Natural killer cell treated with Interleukin-12 subunit alpha and Interleukin-12 subunit beta and Interleukin-15 and Interleukin-18, amount 100 ng/mL, for 72 hours (primary cell): ENCODE measurements at places on chromosomes 4 and X.
A peak's percentile ranks its signal among the peaks of the same experiment; 100 is the strongest.

- H3K27me3 ChIP-seq, result no peaks in the 10 kb centered on the region
- H3K4me1 ChIP-seq, result no peaks in the 10 kb centered on the region
- no peaks in the 10 kb centered on the region for H3K36me3 ChIP-seq
- H3K27ac ChIP-seq, result no peak overlapping the region
- no peak for DNase-seq
- H3K4me3 ChIP-seq, result no peak overlapping the region
Observed at GRCh38 chr4:10694828-10695209, 10.3 kb upstream of the CLNK start.

DNA sequence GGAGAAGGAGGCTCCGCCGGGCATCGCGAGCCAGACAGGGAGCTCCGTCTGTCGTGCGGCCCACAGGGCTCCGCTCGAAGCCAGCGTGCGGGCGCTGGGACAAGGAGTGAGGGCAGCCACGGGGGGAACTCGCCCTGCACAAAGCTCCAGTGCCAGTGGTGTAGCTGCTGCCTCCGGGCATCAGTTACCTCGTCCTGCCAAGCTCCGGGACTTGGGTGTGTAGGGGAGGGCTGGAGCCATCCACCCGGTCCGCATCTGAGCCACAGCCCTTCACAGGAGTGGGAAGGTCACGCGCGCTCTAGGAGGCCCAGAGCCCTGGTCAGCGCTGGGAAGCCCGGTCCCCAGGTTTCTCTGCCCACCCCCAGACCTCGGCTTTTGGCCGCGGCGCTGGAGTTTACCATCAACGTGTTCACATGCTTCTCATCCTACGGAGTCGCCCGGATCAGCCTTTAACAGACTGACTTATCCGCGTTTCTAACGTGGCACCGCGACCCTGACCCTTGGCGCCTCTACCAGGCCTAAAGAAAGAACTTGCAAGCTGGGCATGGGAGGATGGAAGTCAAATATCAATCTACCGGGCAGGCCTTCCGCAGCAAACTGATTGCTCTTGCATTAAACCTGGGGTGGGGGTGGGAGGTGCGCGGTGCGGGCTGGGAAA is 8.4 kb upstream of the PRDM8 start:
- H3K27me3 ChIP-seq, result peaks cover 25% of the 10 kb centered on the region
- H3K4me3 ChIP-seq, result no peak overlapping the region
- no peak for DNase-seq
- H3K36me3 ChIP-seq, result peaks cover 16% of the 10 kb centered on the region

- H3K27ac ChIP-seq, result no peak overlapping the region
- peaks cover 3% of the 10 kb centered on the region for H3K27me3 ChIP-seq
- H3K4me3 ChIP-seq, result no peak overlapping the region
Observed at GRCh38 chr4:85929961-85930665, 429.7 kb downstream of the MAPK10 start.

- no peaks in the 10 kb centered on the region for H3K36me3 ChIP-seq
- H3K27me3 ChIP-seq, result no peaks in the 10 kb centered on the region
- H3K4me3 ChIP-seq, result peak overlapping the region; percentile 84
- peaks cover 60% of the 10 kb centered on the region for H3K4me1 ChIP-seq
- DNase-seq, result no peak
Observed at GRCh38 chrX:124341396-124342132, 4.8 kb upstream of the SH2D1A start.

DNA sequence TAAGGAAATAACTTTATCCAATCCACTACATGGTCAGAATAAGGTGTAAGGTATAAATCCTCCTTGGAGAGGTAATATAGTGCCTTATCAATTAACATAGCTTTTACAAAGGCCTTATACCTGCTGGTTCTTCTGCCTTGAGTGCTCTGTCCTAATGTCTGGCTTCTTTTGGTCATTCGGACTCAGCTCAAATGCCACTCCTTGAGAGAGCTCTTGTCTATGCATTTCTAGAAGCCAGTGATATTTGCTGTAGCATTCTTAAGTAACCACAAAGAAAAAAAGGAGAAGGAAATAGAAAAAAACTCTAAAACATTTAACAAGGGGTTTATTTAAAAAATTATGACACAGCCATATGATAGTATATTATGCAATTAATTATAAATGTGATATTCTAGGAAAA is 444.8 kb upstream of the SLIT2 start:
- no peak overlapping the region for H3K4me3 ChIP-seq

DNA sequence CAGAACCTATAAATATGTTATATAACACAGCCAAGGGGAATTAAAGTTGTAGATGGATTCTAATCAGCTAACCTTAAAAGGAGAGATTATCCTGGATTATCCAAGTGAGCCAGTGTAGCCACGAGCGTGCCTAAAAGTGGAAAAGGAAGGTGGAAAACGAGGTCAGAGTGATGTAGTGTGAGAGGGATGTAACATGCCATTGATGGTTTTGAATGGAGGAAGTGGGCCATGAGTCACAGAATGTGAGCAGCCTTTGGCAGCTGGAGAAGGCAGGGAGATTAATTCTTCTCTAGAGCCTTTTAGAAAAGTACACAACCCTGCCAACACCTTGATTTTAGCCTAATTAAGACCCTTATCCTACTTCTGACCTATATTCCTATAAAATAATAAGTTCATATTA is 149.1 kb downstream of the SLC39A8 start:
- no peak for DNase-seq
- H3K27me3 ChIP-seq, result peaks cover 27% of the 10 kb centered on the region
- no peak overlapping the region for H3K27ac ChIP-seq
- no peak overlapping the region for H3K4me3 ChIP-seq
- H3K36me3 ChIP-seq, result no peaks in the 10 kb centered on the region

DNA sequence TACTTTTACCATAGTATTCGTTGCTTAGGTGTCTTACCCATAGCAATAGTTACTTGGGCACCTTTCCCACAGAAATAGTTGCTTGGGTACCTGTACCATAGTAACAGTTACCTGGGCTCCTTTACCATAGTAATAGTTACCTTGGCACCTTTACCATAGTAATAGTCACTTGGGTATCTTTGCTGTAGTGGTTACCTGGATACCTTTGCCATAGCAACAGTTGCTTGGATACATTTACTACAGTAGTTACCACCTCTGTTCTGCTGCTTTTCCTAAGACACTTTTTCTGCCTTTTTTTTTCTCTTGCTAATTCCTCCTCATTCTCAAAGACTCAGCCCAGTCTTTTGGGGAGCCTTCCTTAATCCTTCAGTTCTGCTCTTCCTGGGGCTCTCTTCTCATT is 272.8 kb upstream of the PUDP start:
- H3K4me1 ChIP-seq, result no peaks in the 10 kb centered on the region
- H3K36me3 ChIP-seq, result no peaks in the 10 kb centered on the region
- no peak overlapping the region for H3K27ac ChIP-seq
- no peaks in the 10 kb centered on the region for H3K27me3 ChIP-seq
- H3K4me3 ChIP-seq, result no peak overlapping the region

- no peaks in the 10 kb centered on the region for H3K4me1 ChIP-seq
- no peak overlapping the region for H3K27ac ChIP-seq
- H3K4me3 ChIP-seq, result no peak overlapping the region
- DNase-seq, result no peak
Observed at GRCh38 chrX:103483720-103484119, 35.6 kb downstream of the RAB40A start.
